ENCODE measurements at places on chromosomes 2 and 18.

DNA sequence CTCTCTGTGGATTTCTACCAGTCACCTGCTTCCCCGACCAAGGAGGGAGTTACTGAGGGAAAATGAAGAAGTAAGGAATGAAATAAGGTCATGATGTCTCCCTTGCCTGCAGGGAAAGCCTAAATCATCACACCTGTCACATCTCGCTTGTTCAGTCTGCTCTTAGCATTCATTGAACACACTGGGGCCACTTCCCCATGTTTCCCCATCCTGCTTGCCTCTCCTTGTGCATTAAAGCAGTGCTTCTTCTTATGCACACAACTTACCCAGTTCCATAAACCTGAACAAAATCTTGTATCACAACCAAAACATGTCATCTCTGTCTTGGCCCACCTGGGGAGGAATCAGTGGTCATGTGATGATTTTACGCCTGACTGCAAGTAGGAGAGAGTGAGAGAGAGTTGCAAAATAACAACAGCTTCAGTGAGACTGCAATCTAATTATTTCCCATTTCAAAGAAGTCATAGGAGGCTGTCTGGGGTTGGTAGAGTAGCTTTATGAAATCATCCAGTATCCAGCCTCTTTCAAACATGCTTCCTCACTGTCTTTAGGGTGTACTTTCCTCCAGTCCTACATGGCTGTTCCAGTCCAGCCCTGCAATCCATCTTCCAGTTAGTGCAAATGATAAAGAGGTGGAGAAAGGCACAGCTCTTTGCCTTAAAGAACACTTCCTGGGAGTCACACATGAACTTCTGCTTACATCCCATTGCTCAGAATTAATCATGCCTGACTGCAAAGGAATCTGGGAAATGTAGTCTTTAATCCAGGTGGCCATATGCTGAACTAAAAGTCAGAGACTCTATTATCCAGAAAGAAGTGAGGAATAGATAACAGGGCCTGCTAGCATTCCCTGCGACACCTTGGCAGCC is 220.1 kb downstream of the HAUS1 start:
- peak; percentile 7 for DNase-seq

DNA sequence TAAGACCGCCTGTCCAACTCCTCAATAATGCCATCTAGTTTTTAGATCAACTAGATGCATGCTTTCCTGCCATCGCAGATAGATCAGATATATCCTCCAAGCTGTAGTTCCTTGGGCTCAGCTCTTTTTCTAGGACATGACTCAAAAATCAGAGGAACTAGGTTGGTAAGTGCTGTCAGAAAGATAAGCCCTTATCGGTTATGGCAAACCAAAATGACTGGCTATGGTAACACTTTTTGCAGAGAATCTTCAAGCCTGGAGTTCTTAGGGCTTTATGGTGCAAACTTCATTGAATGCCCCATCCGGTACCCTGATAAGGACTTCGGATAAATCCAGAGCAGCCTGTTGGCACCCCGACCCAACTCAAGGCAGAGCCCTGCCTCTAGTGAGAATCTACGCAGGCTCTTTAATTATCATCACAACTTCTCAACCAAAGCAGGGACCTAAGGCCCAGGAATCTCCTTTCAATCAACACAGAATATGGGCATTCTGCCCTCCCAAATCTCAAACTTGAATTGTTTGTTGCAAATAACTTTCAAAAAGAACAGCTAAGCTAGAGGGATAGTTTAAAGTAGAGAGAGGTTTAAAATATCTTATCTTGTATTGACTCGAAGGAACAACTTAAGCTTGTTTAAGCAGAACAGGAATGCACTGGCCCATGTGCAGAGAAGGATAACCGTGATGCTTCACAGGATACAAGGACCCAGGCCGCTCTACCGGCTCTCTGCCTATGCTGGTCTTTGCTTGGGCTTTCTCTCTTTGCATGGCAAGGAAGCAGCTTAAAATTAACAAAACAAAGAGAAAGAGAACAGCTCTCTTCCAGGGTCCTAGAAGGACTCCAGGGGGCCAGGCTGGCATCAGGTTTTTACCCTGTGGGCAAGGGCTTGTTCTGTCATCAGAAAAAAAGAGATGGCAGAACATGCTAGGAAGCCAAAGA is 3.4 kb upstream of the CYP1B1 start:
- DNase-seq = no peak

- DNase-seq = no peak
Measured at GRCh38 chr2:45388541-45389100, 222.4 kb downstream of the SRBD1 start.

GRCh38 chr2:226904592-226904991 is 68.7 kb downstream of the RHBDD1 start:
- DNase-seq = no peak

- no peak for DNase-seq
Measured at GRCh38 chr18:59986139-59986538, 86.3 kb downstream of the PMAIP1 start.

- no peak for DNase-seq
Measured at GRCh38 chr2:16671760-16672159, 6.1 kb upstream of the CYRIA start.

- DNase-seq = no peak
Measured at GRCh38 chr18:51611326-51611725, 413.8 kb upstream of the MEX3C start.

DNA sequence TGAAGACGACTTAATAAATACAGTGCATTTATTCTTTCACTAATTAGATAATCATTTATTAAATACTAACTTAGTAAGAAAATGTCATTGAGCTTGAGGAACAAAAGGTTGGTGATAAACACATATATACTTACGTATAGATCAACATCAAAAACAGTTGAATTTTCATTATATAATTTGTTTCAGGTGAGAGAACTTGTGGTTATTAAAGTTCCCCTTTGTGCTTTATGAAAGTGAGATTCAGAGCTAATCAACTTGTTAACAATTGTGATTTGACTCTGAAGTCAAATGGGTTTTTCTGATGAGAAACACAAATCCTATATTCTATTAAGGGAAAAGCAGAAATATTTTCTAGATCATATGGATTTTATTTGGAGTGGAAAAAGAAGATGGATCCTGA is 524.0 kb downstream of the SOX11 start:
- DNase-seq = no peak

DNA sequence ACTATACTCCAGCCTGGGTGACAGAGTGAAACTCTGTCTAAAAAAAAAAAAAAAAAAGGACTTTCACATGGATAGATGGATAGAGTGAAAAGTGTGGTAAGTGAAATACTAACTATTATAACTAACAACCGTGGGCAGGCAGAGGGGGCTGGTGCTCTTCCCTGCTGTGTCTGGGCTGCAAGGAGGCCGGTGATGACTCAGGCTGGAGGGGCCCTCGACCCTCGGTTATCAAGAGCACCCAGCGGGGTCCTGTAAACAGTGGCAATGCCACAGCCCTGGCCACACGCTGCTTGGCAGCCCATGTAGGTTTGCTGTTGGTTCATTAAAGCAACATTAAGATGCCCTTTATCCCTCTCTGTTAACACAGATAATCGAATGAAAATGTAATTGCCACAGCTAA is 184.8 kb upstream of the RAB12 start:
- no peak for DNase-seq

All from AG09319 (cell line).